ENCODE measurements at places on chromosomes 2 and 18.

DNA sequence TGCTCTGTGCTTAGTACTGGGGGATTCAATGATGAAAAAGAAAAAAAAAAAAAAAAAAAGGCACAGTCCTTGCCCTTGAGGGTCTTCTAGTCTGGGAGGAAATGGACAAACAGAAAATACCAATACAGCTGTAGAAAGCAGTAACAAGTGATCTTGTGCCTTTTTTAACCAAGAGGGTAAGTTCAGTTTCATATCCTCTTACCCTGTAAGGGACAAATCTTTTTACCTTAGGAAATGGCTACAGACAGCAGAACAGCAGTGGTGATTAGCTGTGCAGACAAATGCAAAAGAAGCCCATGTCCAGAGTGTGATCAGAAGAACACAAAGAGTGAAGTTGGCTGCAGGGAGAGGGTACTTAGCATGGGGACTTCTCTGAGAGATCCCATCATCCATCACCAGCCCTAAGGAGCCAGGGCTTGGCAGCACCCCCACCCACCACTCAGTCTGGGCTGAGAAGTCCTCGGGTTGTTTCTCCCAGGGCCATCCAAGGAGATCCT is 102.9 kb downstream of the ALPK2 start:
- no peak for DNase-seq

DNA sequence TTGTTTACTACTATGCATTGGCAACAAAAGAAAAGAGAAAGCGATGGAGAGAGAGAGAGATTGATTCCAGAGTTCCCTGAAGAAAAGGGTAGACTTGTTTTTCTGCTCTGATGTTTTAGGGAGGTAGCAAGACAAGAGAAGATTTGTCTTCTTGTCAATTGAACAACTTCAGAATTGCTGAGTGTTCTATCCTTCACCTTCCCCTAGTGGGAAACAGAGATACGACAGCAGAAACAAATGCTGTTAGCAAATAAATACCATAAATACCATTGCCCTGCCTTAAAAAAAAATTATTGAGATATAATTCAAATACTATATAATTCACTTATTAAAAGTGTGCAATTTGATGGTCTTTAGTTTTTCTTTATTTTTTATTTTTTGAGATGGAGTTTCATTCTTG is 26.2 kb upstream of the CCDC150 start:
- DNase-seq = no peak

- DNase-seq = no peak
Measured at GRCh38 chr18:12647773-12648172, 10.1 kb downstream of the SPIRE1 start.

GRCh38 chr2:150767991-150768746 is 280.7 kb upstream of the RND3 start:
- no peak for DNase-seq

DNA sequence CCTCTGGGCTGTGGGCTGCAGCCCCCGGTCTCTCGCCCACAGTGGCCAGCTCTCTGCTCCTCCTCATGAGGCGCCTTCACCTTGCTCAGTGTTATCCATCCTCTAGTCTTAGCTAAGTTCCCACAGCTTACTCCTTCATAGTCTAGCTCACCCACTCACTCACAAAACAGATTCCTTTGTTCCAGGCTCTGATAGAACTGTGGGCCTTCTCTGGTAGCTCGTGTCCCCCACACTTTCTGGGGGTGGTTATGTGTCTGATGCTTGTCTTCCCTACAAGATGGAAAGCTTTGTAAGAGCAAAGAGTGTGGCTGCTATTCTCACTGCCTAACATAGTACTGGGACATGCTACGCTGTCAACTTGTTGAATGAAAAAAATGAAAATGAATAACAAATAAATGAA is 135.8 kb downstream of the EN1 start:
- DNase-seq = no peak

GRCh38 chr2:1602278-1603010 is 141.9 kb downstream of the PXDN start:
- DNase-seq = no peak

- DNase-seq = no peak
Measured at GRCh38 chr2:239406316-239406995, 5.6 kb upstream of the HDAC4 start.

DNA sequence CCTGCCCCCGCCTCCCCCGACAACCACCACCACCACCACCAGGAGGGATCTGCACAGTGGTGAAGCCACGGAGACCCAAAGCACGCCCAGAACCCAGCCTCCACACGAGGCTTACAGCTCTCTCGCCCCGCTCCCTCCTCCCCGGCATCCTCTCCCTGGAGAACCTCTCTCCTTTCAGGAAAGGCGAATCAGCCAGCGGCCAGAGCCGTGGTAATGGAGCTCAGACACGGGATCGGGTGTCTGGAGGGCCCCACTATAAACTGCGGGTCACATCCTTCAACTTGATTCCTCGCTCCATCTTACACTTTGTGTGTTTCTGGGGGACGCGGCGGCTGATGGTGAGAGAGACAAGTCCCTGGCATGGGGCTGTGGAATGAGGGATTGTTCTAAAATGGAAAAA is 271.5 kb upstream of the SIX2 start:
- no peak for DNase-seq

- DNase-seq = no peak
Measured at GRCh38 chr2:202452744-202453143, 76.6 kb downstream of the BMPR2 start.

DNA sequence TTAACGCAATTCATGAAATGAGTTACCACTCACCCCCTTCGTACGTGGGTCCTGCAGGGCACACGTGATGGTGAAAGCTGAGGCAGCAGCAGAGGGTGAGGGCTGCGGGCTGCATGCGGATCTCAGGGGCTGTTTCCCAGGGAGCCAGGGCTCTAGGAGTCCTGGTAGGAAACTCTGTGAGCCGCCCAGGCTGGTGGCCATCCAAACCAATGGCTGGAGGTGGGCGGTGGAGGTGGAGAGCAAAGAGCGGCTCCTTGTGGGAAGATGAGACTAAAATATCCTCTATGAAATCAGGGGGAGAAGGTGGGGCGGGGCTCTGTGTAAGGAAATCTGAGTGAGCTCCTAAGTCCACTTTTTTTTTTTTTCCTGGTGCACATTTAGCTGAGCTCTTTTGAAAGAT is 120.1 kb upstream of the SLC1A4 start:
- peak; percentile 46 for DNase-seq

DNA sequence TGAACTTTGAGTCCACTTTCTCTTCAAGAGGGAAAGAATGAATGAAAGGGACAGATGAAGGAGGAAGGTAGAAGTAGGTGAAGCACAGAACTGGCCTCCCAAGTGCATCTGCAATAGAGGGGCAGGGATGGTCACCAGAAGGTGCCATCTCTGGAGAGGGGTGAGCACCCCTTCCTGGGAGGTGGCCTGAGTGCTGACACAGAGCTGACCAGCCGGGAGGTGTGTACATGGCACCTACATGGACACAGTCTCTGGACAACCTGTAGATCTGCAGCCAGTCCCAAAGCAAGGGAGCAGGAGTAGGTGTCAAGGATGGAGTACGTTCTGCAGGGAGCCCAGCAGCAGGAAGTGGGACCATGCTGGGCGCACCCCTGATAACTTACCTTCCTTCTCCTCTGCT is 83.2 kb downstream of the TFCP2L1 start:
- DNase-seq = no peak

DNA sequence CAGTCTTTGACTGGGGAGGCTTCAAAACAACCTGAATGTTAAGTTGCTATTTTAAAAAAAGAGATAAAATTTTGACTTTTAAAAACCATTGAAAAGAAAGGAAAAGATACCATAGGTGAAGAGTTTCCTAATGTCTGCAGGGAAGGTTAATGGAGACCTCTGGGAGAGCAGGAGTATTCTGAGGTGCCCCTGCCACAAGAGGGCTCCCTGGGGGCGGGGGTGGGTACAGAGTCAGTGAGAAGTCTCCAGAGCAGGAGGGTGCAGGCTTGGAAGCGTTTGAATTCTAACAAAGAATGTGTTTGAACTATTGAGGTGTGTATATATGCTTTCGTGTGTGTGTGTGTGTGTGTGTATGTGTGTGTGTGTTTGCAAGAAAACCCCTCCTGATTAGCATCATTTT is 46.7 kb upstream of the ST6GAL2 start:
- no peak for DNase-seq

DNA sequence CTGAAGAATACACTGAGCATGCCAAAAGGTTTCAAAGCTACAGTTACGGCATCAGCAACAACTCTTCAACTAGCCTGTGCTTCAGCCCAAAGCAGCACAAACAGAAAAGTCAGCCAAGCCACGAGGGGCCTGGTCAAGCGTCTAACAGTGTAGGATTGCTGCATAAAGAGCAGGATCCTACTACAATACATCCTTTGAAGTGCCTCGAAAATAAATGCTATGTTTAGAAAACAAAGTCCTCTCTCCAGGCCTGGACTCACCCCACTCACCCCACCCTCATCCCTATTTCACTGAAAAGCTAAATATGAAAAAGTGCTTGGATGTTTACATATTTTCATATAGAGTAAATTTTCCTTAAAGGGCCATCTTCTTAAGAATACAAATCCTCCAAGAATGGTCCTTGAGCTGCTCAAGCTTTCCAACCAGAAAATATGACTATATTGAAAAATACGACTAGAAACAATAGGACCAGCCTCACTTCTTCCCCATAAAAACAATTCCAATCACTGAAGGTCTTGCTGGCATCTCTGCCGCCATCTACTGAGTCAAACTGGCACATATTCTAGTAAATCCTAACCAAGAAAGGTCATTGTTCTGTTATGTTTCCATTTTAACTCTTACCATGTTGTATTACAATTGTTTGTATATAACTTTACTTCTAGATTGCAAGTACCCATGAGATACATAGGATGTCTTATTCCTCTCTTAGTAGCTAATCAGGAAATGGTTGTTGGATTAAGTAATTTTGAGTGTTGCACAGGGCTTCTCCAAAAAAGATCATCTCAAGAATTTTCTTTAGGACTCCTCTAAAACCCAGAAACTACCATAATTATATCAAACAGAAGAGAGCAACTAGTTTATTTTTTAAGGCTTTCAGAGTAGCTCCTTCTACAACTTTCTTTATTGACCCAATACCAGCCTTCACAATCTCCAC is 63.6 kb downstream of the CLHC1 start:
- peak; percentile 65 for DNase-seq
